Activated naive CD8-positive, alpha-beta T cell treated with anti-CD3 and anti-CD28 coated beads, Interleukin-2, amount 50 U/mL, for 16 hours (primary cell): ENCODE measurements at places on chromosomes 11 and 22.

DNA sequence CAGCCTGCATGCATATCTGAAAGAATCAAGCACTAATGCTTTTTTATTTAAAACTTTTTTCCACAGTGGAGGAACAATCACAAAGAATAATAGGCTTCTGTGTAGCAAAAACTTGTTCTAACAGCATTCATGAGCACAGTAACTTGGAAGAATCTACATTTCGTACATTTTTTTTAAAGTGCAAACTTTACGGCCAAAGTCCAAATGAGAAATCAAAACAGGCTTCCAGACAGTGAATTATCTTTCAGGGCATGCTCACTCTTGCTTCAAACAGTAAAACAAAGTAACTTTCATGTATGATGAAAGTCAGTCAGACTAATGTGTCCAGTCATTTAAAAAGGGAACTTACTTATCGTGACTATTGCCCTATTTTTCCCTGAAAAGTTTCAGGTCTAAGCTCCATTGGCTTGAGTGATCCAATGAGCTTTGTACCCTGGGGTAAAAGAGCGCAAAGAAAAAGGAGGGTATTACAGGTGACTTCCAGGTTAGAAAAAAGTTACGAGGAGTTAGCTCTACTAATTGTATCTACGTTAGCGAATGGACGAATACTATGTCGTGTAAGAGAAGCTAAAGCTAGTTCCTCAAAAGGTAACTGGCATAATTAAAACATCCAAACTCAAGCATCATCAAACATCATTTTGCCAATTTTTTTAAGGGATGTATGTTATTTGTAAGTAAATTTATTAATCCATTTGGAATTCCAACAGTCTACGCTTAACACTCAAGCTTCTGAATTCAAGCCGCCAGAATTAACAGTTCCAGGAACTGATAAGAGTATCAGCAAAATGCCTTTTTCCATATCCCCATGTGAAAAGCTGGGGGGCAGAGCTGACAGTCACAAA lies 1.7 kb downstream of the PICALM start:
- no peak for DNase-seq

GRCh38 chr11:6229911-6230310 lies 4.5 kb downstream of the FHIP1B start:
- DNase-seq: no peak

DNA sequence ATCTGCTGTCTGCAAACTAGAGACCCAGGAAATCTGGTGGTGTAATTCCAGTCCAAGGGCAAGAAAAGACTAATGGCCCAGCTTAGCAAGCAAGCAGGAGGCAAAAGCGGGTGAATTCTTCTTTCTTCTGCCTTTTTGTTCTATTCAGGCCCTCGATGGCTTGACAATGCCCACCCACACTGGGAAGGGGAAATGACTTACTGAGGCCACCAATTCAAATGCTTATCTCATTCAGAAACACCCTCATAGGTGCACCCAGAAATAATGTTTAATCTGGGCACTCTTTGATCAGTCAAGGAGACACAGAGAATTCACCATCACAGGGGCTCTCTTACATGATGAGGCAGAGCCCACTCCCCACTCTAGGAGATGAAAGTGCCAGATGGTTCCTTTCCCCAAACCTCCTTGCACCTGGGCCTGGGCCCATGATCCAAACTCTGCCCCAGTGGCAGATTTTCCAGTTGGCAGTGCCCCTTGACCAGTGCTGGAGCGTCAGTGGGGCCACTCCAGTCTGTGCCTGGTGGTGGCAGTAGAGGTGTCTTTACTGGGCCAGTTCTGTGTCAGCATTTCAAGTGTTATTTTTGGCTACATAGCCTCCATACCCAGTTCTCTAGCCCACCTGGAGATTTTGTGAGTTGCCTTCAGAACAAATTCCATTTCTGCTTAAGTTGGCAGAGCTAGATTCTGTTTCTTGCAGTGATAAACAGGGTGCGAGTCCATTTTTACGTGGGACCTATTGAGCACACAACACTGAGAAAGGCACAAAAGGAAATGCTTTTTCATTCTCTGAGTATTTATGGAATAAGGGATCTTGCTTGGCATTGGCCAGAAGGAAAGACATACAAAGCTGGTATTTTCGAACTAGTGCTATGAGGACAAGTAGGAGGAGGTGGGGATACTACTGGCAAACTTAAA lies 7.5 kb downstream of the ELMOD1 start:
- no peak for DNase-seq

GRCh38 chr11:460331-461199 lies 10.5 kb downstream of the PTDSS2 start:
- no peak for DNase-seq

DNA sequence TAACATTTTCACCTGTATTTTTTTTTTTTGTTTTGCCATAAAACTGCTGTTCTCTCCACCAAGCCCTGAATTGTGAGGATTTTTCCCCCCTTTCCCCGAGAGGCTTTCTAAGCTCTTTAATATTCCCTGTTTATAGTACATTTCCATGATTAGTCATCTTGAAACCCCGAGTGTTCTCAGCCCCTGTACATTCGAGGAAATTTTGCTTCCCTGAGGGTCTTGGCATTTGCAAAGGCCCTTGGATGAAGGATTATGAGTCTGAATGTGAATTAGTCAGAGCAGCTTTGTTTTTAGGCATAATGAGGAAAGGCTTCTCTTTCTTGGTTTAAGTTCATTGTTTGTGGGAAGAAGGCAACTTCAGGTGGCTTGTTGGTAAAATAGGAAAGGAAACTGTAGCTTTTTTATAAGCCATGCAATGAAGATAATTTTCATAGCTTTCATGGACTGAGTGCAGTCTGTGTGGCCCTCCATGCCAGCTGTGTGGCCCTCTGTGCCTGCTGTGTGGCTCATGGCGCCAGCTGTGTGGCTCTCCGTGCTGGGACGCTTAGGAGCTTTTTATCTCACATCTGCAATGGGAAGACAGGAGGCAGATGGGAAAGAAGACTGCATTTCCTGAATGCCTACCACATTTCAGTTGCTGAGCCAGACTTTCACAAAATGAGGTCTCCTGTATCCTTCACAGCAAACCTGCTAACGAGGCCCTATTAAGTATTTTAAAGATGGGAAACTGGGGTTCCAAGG lies 129.0 kb downstream of the TEAD1 start:
- no peak for DNase-seq

DNA sequence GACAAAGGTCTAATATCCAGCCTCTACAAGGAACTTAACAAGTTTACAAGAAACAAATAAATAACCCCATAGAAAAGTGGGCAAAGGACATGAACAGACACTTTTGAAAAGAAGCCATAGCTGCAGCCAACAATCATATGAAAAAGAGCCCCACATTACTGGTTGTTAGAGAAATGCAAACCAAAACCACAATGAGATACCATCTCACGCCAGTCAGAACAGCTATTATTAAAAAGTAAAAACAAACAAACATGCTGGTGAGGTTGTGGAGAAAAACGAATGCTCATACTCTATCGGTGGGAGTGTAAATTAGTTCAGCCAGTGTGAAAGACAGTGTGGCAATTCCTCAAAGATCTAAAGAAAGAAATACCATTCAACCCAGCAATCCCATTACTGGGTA lies 5.6 kb upstream of the SLC22A25 start:
- no peak for DNase-seq

- DNase-seq: peak; percentile 54
These were observed 883 bp downstream of the HIPK3 start for GRCh38 chr11:33257897-33258630.

DNA sequence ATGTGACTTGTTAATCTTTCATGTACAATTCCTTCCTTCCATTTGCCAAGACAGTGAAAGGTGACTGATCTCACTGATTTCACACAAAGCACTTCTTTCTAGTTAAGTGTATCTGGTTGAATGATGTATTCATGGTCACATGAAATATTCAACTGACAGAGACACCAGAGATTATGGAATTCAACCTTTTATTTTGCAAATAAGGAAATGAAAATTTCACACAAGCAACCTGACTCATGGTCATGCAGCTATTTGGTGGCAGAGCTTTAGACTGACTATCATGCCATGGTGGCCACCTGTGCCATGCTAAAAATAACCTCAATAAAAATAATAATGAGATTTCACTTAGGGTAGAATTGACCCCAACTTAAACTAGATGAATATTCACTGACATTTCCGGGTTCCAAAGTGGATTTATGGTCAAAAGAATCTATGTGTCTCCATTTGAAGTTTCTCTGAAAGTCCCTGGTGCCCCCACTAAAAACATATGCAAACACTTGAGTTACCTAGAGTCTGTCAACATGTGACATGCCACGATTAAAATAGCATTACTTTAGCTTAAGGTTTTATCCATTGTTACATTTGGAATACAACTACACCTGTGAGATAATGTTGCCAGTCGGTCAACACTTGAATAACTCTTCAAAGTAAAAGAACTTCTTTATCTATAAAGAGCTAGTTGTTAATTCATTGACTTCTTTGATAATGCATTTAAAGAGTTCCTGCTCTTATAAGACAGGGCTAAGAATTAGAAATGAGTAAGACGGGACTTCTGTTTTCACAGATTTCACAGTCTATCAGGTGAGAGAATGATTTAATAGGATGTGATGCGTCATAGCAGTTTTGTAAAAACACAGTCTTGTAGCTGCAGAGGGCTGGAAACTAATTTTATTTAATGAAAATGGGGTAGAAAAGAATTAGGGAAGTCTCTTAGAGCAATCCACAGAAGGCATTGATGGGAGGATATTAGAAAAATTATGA lies 94.6 kb upstream of the OR9G4 start:
- DNase-seq: no peak

DNA sequence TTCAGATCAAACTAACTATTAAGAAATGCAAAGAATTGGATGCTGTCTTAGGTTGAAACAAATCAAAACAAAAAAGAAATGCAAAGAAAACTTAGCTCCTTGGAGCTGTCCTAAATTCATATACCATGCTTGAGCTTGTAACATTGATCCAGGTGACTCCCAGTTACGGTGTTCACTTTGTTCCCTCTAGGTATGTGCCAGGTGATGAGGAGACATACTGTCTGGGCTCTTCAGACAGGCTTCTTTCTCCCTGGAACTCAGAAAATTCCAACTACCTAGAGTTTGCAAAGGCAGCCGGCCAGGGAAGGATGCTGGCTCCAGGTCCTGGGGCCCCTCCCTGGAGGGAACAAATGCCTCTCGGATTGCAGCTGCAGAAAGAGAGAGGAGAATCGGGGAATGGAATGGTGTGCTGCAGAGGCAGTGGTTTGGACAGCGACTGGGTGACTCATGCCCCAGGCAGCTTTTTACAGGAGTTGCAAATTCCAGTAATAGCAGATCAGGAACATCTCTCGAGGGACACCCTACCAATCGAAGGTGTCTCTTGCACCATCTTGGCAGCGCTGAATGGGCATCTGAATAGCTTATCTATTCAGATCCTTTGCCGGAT lies 12.3 kb upstream of the ASPHD2 start:
- DNase-seq: no peak

DNA sequence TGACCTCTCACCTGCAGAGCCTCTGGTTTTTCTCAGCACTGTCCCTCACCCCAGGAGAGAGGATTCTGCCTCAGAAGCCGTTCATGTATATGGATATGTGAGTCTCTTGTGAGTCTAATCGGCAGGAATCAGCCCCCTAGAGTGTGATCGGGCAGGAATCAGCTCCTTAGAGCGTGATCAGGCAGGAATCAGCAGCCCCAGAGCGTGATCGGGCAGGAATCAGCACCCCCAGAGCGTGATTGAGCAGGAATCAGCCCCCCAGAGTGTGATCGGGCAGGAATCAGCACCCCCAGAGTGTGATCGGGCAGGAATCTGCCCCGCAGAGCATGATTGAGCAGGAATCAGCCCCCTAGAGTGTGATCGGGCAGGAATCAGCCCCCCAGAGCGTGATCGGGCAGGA lies 80.0 kb upstream of the EIF3D start:
- no peak for DNase-seq

- no peak for DNase-seq
These were observed 112.2 kb downstream of the MTNR1B start for GRCh38 chr11:93081694-93082093.

- no peak for DNase-seq
These were observed 388.8 kb upstream of the B3GAT1 start for GRCh38 chr11:134800826-134801225.

GRCh38 chr11:96134602-96135001 lies 208.4 kb downstream of the MAML2 start:
- DNase-seq: no peak

GRCh38 chr11:5042091-5042490 lies 4.2 kb upstream of the OR52J3 start:
- no peak for DNase-seq

DNA sequence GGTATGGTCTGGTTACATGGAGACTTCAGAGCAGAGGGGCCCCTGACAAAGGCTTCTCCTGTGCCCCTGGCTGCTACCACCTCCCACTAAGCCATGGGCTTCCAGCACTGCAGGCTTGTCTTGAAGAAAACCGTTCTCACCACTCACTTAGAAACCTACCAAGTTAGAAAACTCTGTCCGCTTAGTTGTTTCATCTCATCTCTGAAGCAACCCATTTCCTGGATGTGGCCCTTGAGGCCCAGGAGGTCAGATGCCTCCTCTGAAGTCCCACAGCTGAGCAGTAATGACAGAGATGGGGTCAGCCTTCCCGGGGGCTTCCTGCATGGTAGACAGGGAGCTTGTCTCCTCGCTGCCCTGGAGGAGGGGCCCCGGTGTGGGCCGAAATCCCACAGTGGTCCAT lies 12.9 kb downstream of the CSF2RB start:
- no peak for DNase-seq

DNA sequence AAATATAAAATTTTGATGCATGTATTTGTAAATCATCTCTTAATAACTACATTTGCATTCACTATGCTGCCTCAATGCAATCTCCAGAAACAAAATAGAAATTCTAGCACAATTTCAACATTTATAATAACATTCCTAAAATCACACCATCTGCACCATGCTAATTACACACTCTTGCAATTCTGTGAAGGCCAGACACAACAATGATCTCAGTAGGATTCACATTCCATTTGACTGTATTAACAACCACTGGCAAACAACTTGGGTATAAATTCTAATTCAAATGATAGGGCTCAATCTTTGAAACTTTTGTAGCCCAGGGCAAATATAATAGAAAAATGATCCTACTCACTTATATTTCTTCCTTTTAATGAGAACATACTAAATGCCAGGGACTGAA lies 25.9 kb downstream of the RAB6A start:
- no peak for DNase-seq

DNA sequence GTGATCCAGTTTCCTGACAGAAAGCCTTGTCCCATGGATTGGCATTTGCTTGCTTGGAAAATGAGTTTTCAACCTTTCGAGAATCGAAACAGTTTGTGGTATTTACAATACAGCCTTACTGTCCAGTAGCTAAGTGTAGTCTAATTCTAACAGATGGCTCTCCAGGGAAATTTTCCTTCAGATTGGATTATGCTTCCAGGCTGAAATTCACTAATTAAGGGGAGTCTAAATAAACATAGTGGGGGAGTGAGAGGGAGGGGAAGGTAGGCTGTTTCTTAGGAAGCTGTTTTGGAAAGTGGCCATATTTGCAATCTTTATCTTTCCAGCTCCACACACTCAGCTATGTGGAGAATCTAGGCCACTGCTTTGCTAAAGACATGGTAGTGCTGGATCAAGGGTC lies 81.3 kb downstream of the SYT9 start:
- DNase-seq: no peak

GRCh38 chr11:73347067-73347466 lies 29.1 kb upstream of the RELT start:
- DNase-seq: no peak

- no peak for DNase-seq
These were observed 638 bp downstream of the NRGN start for GRCh38 chr11:124740277-124740882.

- DNase-seq: no peak
These were observed at the start of gene ADM2 for GRCh38 chr22:50481440-50482106. Gene ADM2, plus strand, starts transcription at chr22:50481543. Its CDS starts 305 bp downstream, at chr22:50481848.

GRCh38 chr11:25485315-25485714 lies 846.6 kb upstream of the ANO3 start:
- no peak for DNase-seq
